ENCODE measurements at places on chromosomes 3 and 15.

- DNase-seq = no peak
These were observed 16.0 kb upstream of the SCAP start for GRCh38 chr3:47491777-47492176.

DNA sequence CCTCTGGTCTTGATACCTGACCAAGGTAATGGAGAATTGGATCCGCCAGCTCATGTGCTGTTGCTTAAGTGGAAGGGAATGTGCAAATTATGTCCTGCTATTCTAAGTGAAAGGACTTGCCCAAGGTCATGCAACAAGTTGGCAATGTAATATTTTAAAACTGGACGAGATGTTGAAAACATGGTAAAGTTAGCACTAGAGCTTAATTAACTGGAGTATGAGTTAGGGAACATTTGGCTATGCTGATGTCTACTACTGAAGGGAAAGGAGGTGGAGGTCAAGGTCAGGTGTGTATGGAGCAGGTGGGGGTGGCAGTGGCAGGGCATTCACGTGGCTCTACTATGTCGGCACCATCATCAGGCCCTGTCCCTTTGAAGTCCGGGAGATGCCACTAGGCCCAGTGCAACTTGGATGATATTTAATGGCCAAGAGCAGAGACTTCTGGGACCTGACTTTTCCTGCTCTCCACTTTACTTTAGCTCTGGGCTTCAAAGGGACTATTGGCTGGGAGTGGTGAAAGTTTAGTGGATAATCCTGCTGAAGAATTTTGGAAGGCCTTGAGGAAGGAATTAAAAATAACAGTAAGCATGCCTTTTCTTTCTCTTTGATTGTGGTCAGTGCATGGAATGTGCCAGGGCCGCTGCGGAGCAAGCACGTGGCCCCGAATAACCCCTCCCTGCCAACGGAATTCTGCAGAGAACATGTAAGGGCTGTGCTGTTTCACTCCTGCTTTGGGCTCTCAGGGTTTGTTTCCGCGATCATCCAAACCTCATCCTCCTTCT, 14.9 kb downstream of the SMAD3 start:
- DNase-seq = peak; percentile 88

DNA sequence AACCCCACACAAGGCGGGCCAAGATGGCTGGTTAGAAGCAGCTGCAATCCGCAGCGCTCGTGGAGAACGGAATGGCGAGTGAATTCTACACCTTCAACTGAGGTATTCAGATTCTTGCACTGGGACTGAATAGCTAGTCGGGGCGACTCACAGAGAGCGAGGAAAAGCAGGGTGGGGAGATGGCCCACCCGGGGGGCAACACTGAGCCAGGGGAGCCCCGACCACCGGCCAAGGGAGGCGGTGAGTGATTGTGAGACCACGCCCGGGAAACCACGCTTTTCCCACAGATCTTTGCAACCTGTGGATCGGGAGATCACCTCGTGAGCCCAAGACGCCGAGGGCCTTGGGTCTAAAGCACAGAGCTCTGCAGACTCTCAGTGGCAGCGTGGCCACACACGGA, 28.3 kb downstream of the GNB5 start:
- DNase-seq = no peak

DNA sequence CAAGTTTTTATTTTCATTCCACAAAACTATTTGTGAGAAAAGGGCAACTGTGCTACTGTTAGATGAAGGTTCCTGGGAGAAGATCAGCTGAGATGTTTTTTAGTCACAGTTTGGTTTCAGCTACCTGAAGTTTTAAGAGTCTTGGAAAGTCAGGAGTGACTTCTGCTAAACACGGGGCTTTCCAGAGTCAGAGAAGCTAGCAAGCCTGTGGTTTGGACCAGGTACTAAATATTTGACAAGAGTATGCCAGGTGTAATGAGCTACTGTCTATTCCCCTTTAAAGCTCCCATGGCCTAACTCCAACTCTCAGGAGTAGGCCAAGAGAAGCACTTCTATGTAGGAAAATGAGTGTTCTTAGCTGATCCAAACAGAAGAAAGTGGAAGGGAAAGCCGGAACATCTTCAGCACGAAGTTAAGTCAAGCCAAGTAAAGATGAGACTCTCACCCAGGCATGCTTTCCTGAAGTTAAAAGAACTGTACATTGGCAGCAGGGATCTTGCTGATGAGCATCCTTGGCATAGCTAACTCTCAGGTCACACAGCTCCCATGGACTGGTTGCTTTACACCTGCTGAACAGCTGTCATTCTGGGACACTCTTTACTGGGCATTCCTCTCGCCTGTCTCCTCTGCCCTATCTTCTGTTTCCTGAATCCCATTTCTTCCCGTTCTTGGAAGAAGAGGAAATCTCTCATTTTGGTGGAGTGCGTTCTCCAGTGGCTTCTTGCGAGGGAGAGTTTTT, 22.5 kb downstream of the TM4SF18 start:
- DNase-seq = no peak

DNA sequence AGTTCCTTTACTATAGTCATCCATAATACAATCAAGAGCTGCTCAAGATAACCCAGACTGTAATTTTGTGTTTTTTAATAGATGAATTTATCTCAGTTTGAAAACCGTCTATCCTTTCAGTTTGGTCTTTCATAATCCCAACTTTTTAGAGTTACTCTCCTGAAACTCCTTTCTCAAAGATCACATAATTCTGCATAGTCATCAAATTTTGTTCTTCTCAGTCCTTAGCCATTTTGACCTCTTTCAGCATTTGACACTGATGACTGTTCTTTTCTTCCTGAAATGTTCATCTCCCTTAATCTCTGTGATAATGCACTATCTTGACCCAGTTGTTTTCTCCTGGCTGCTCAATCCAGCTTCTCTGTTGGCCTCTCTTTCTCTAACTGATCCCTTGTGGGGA, 47.5 kb upstream of the RAD51 start:
- no peak for DNase-seq

- DNase-seq = peak; percentile 46
These were observed 150.8 kb upstream of the KCNMB2 start for GRCh38 chr3:178385280-178385952.

DNA sequence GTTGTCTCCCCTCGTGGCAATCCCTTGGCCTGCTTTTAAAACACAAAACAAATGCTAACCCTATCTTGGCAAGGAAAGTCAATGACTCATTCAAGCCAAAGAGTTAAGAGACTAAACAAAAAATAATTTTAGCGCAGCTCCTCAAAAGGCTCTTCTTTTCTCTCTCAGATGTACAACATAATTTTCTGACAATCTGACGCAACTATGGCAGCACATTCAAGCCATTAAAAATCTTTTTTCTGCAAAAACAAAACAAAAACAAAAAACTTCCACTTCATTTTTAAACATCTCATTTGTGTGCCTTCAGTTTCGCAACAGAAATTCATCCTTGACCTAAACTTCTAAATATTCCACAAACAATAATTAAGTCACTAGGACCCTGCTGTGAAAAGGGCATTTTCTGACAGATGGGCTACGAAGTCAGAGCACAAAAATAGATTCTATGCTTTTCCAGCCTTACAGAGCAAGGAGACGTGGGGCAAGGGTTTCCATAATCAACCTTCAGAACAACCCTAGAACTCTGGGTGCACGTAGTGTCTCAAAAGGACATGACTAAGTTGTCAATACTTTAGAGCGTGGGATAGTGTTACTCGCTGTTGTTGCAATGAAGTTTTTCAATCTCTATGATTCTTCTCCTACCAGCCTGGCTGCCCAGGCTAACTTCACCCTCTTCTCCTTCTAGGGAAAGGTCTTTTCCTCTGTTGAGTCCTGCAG, 84.3 kb downstream of the MB21D2 start:
- DNase-seq = peak; percentile 82

DNA sequence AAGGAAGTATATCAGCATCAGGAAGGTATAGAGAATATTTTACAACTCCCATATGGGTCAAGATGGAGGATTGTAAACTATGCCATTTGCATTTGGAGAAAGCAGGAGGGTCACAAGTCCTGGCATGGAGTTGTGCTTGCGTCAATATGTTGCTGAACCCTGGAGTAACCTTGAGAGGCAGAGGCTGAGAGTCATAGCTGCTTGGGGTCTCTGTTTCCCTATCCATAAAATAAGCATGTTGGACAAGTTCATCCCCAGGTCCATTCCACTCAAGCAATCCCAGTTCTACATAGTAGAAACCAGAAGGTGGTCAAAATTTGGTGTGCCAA, 273.6 kb downstream of the MECOM start:
- no peak for DNase-seq

GRCh38 chr3:186060222-186060621, 48.7 kb downstream of the ETV5 start:
- DNase-seq = peak; percentile 10

GRCh38 chr3:53994986-53995603, 103.4 kb upstream of the SELENOK start:
- no peak for DNase-seq

GRCh38 chr15:85000937-85001336, 19.3 kb downstream of the PDE8A start:
- no peak for DNase-seq

DNA sequence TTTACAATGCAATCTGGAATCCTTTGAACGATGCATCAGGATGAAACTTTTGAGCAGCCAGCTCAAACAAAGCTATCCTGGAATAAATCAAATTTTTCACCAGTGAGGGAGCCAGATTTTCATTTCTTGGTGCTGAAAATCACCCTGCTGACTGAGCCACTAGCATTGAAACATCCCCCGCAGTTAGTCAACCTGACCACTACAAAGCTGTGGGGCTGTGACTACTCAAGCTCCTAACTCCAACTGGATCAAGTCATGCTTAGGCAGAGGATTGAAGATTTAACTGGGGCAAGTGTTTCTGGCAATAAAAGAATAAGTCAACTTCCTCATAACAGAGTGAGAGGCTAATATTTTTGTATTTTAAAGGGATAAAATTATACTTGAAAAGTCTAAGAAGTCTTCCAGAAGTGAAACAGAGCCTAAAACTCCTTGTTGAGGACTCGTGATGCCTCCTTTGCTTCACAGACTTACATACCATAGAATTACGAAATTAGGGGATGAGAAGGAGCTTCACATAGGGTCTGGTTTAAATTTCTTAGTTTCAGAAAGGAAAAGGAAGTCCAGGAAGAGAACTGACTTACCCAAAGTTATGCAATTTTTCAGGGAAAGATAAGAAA, 177.8 kb downstream of the SERPINI1 start:
- DNase-seq = peak; percentile 47

GRCh38 chr3:8665407-8665896, 20.9 kb upstream of the SSUH2 start:
- DNase-seq = no peak

DNA sequence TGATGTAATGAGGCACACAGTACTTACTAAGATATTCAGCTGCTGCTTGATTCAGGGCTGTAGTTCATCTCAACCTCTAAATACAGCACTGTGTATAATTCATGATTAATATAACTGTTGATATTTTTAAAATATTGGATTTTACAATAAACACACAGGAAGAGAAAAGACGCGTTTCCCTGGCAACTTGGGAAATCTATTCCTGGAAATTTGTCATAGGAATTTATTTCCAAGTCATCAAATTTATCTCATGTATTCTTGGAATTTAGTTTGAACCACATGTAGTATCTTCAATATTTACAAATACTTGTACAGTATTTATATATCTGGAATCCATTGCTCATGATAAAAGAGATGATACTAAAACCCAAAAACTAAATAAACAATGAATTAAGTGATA, 30.6 kb downstream of the EPHA3 start:
- DNase-seq = peak; percentile 8

DNA sequence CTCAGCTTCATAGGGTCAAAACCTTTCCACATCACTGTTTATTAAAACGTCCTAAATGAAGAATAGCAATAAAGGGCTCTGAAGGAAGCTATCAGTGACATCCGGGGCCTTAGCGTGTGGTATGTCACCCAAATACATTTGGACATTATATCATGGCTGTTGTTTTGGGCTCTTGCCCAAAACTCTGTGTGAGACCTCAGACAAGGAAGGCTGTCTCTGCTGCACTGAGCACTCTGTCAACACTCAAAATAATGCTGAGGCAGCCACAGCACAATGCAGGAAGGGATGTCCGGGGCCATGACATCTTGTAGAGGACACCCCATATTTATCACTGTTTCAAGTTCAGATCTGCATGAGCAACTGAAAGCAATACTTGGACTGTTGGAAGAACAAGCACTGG, 293.8 kb upstream of the WNT5A start:
- DNase-seq = peak; percentile 1

GRCh38 chr3:181933052-181933618, 221.4 kb downstream of the SOX2 start:
- DNase-seq = no peak

GRCh38 chr3:16587681-16588060, 17.6 kb downstream of the DAZL start:
- peak; percentile 38 for DNase-seq

DNA sequence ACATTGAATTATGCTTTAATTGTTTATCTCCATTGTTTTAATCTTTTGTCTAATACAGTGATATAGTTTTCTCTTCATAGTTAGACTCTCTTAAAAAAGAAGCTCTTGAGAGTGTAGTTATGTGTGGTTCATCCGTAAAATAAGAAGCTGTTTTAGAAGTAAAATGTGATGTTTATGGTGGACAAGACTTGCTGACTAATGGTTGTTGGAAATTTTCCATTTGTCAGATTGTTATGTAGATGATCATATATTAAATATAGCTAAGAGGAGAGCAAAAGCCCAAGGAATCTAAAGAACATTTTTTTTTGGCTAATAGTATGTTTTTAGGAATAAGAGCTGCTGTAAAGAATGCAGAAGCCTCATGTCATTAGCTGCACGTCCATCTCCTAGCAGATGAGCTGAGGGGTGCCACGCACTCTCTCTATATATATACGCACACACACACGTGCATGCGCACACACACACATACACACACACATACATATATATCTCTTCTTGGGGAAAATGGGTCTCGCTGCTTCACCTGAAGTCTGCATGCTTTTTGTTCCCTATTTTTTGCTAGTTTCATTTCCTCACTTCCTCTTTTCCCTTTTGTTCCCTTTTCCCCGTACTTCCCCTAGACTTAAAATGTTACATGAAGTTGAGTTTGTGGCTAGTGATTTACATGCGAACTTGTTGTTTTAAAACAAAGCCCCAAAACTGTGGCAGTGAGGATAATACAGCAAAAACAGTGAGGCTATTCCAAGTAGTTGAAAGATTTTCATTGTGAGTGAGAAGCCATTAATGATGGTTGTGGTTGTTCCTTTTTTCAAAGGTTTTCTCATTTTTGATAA, 107.8 kb downstream of the MBNL1 start:
- DNase-seq = peak; percentile 88

GRCh38 chr3:157113832-157114505, 46.0 kb downstream of the CCNL1 start:
- DNase-seq = no peak

GRCh38 chr3:117266806-117267205, 557.2 kb downstream of the TUSC7 start:
- DNase-seq = no peak

DNA sequence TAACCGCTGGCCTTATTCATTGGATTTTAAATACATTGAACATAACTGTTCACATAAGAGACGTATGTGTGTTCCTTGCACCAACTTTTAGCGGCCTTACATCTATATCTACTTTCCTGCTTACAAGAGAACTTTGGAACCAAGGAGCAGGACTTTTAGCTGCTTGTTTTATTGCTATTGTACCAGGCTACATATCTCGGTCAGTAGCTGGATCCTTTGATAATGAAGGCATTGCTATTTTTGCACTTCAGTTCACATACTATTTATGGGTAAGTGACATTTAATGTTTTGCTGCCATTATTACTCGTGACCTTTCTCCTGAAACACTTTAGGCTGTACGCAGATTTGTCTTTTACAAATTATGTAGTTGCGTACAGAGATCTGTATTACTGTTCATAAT, 47.1 kb downstream of the STT3B start:
- DNase-seq = no peak

- DNase-seq = peak; percentile 38
These were observed 286.4 kb downstream of the ZIC4 start for GRCh38 chr3:147119989-147120388.
